Activated naive CD4-positive, alpha-beta T cell treated with anti-CD3 and anti-CD28 coated beads, Interleukin-2, amount 50 U/mL, for 72 hours (primary cell): ENCODE measurements at places on chromosomes 4 and X. TPM values are rescaled to one million over a fixed set of nuclear protein-coding genes. Genes with fewer than 3 reads are reported as not detected.

The CT45A2 gene
- not detected for total RNA-seq

The PLK4 gene
- 50.5 TPM for total RNA-seq

The SASH3 gene
- 82.7 TPM for total RNA-seq

The SHROOM4 gene
- total RNA-seq: not detected

The NCBP2L gene
- total RNA-seq: not detected

The LRCH2 gene
- total RNA-seq: not detected

The FGG gene
- not detected for total RNA-seq

The FAM13A gene
- total RNA-seq: 6.6 TPM

The CLCN4 gene
- not detected for total RNA-seq

The ARL9 gene
- 0.35 TPM for total RNA-seq

The STK26 gene
- total RNA-seq: 60.0 TPM

The MAP3K15 gene
- total RNA-seq: 2.5 TPM

The PDLIM3 gene
- not detected for total RNA-seq

The ETDA gene
- total RNA-seq: not detected

The SOWAHB gene
- total RNA-seq: not detected

The NUDT11 gene
- total RNA-seq: 0.75 TPM

The SLC9B1 gene
- total RNA-seq: 1.8 TPM

The POU4F2 gene
- total RNA-seq: not detected

The TMEM47 gene
- not detected for total RNA-seq

The ADAMTS3 gene
- not detected for total RNA-seq

The DDIT4L gene
- 2.0 TPM for total RNA-seq

The SMIM31 gene
- total RNA-seq: not detected

The BST1 gene
- 0.39 TPM for total RNA-seq

The ARX gene
- total RNA-seq: not detected

The RCHY1 gene
- total RNA-seq: 33.3 TPM

The VCX2 gene
- total RNA-seq: not detected

The RRH gene
- total RNA-seq: 0.32 TPM

The SPANXB1 gene
- not detected for total RNA-seq

The BRS3 gene
- not detected for total RNA-seq

The CORIN gene
- 0.05 TPM for total RNA-seq

The FAM47A gene
- total RNA-seq: not detected

The PNMA5 gene
- total RNA-seq: not detected

The ANXA3 gene
- total RNA-seq: 6.9 TPM

The GAGE2A gene
- not detected for total RNA-seq

The LDB2 gene
- not detected for total RNA-seq

The SPATA18 gene
- 0.30 TPM for total RNA-seq

The CXCL3 gene
- not detected for total RNA-seq
